ENCODE measurements at places on chromosomes 7 and 10.

DNA sequence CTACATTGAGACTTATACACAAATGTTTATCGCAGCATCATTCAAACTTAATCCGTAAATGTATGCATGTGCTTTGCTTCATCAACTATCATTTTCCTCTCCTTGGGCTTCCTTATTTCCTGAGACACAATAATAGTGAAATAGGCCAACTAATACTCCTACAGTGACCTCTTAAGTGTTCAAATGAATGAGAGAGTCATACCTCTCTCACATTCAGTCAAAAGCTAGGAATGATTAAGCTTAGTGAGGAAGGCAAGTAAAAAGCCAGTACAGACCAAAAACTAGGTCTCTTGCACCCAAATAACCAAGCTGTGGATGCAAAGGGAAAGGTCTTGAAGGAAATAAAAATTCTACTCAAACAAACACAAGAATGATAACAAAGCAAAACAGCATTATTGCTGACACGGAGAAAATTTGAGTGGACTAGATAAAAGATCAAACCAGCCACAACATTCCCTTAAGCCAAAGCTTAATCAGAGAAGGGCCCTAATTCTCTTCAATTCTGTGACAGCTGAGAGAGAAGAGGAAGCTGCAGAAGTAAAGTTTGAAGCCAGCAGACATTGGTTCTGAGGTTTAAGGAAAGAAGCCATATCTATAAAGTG, 72.3 kb downstream of the GLCCI1 start:
- no peak for ATAC-seq

GRCh38 chr10:9239298-9239697, 1184.8 kb downstream of the GATA3 start:
- ATAC-seq, result peak; percentile 87

- no peak for ATAC-seq
Observed at GRCh38 chr10:47109906-47110305, 190.1 kb upstream of the GDF10 start.

DNA sequence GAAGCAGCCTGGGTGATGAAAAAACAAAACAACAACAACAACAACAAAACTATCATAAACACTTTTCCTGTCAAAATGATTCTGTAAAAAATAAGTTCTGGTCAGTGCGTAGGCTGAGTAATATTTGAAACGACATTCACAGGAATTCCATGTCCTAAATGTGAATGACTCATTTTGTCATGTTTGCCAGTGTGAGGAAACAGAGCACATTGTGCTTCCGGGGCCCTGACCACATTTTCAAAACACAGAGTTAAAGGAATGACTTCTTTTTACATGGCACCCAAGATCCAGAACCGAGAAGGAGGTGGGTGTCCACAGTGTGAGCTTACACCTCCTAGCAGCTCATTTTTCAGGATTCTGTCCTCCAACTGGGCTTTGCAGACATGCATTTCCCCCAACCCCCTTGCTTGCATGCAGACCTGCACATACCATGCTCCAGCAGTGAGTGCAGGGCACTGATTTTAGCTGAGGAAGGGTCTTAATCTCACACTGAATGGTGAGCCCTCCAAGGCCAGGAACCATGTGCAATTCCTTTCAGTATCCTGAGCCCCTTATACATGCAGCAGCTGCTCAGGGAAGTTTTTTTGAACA, 3.0 kb downstream of the CLRN3 start:
- peak; percentile 78 for ATAC-seq

- no peak for ATAC-seq
Observed at GRCh38 chr10:102400076-102400475, 4.6 kb downstream of the NFKB2 start.

DNA sequence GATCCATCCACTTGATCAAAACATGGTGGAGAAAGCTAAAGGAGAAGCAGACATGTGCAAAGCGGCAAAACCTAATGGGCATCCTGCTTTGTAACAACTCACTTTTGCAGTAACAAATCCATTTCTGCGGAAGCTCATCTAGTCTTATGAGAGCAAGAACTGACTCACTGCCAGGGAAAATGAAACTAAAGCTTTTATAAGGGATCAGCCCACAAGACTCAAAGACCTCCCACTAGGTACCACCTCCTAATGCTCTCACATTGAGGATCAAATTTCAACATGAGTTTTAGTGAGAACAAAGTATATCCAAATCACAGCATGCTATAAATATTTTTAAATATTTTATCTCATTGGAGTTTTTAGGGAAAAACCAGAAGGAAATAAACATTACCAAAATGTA, 120.1 kb upstream of the GNAI1 start:
- no peak for ATAC-seq

- peak; percentile 99 for ATAC-seq
Observed at GRCh38 chr7:31373337-31374289, 33.1 kb upstream of the NEUROD6 start.

GRCh38 chr10:100008142-100008522, 1.6 kb downstream of the DNMBP start:
- ATAC-seq, result no peak

DNA sequence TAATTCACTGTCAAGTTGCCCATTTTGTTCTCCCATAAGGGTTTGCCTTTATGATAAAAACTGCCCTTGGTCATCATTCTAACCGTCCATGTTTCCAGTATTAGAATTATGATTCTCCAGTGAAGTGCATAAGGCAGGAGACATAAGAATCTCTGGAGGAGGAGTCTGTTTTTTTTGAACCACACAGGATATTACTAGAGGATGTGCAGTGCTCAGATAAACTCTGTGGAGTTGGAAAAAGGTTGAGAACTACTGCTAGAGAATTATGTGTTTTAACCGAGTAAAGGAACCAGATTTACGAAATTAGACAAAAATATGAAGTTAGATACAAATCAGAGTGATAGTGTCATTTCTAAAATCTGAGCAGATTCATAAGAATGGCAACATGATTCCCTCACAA, 40.5 kb downstream of the MDFIC start:
- no peak for ATAC-seq

DNA sequence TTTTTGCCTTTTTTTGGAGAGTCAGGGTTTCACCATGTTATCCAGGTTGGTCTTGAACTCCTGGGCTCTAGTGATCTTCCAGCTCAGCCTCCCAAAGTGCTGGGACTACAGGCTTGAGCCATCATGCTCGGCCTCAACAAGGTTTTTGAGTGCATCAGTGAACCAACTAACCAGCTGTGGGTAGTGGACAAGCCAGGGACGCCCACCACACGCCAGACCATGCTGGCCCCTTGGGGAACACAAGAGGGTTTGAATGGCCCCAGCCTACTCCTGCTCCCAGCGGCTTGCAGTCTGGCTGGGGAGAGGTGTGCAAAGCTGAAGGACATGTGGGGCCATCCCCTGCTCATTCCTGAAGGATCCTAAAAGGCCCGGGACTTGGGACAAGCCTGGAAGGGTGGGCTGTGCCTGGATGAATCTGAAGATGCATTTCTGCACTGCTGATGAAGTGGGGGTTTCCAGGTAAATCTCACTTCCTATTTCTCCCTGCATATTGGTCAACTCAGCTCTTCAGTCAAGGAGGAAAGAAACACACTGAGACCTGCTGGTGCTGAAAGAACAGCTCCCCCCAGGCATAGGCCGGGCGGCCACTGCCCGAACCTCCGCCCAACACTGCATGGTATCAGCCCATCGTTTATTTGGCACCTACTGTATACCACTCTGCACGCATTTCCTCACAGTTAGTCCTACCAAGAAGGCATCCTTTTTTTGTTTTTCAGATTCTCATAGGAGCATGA, 6.9 kb downstream of the MMD2 start:
- ATAC-seq, result peak; percentile 55

GRCh38 chr10:29323367-29323766, 34.5 kb downstream of the LYZL1 start:
- no peak for ATAC-seq

GRCh38 chr7:82413237-82413636, 30.3 kb downstream of the CACNA2D1 start:
- no peak for ATAC-seq

DNA sequence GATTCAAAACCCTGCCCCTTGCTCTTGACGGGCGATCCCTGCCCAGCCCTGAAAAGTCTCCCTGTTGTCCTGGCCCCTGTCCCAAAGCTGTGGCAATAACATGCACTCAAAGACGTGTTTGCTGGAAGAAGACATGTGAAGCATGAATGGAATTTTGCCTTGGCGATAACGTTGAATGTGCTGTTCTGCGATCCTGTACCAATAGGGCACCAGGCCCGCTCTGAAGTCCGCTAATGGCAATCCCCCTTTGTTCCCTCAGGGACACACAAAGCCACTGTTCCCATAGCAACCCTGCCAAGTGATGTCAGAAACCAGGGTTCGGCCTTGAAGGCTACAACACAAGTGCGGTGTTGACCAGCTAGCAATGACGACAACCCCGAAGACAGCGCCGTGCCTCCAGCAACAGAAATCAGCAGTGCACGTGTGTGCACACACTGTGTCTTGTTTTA, 284.6 kb downstream of the KLF6 start:
- no peak for ATAC-seq

- ATAC-seq, result peak; percentile 72
Observed at GRCh38 chr7:16428672-16429071, 7.3 kb upstream of the CRPPA start.

DNA sequence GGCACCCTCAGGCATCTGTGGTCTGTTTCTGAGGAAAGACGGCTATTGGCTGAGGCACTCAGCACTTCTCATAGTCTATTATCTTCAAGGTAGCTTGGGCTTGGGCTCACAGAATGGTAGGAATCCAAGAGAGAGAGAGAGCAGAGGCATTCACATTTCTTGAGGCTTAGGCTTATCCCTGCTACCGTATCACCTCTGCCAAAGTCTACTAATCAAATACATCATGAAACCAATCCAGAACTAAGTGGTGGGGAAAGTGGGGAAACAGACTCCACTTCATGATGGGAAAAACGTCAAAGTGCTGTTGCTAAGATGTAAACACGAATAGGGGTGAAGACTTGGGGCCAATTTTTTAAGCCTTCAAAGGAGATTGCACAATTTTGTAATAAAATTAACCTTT, 271.1 kb upstream of the SEMA3D start:
- ATAC-seq, result no peak

DNA sequence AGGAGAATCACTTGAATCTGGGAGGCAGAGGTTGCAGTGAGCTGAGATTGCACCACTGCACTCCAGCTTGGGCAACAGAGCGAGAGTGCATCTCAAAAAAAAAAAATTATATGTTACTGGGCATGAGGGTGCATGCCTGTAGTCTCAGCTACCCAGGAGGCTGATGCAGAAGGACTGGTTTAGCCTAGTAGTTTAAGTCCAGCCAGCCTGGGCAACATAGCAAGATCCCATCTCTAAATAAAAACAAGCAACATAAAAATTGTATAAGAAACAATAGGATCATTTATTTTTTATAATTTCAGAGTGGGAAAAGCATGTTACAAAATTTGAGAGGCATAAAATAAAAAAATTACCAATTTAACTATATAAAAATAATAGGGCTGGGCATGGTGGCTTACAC, 15.5 kb upstream of the CCAR1 start:
- no peak for ATAC-seq

- ATAC-seq, result no peak
Observed at GRCh38 chr7:73768641-73769480, 1.2 kb downstream of the CLDN3 start.

GRCh38 chr10:46077141-46077554, 31.1 kb upstream of the MSMB start:
- no peak for ATAC-seq

DNA sequence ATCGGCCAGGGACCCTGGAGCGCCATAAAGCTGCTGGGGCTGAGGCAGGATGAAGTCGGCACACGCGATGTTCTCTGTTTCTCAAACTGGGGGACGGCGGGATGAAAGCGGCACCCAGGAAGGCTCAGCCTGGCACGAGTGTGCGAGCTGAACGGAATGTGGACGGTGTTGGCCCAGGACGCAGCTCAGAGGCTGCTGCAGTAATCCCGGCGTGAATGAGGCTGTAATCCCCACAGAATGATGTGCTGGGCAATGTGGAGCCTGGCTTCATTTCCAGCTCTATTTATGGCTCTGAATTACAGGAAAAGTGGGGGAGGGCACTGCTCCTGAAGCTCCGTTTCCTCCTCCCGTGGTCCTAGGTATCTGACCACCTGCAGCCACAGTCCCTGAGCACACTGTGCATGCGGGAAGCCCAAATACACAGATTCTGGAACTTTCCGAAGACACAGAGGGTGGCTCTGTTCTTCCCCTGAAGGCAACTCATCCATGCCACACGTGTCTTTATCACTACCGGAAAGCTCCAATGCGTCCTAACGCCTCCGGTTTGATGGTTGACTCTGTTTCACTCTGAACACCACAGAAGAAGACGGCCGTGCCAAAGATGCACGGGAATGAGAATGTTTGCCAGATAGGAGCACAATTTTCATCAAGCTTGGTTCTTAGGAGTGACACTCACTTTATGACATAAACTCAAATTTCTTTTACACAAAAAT, 37.6 kb downstream of the KLF6 start:
- ATAC-seq, result no peak

GRCh38 chr7:47233996-47234395, 347.9 kb downstream of the TNS3 start:
- ATAC-seq, result no peak

DNA sequence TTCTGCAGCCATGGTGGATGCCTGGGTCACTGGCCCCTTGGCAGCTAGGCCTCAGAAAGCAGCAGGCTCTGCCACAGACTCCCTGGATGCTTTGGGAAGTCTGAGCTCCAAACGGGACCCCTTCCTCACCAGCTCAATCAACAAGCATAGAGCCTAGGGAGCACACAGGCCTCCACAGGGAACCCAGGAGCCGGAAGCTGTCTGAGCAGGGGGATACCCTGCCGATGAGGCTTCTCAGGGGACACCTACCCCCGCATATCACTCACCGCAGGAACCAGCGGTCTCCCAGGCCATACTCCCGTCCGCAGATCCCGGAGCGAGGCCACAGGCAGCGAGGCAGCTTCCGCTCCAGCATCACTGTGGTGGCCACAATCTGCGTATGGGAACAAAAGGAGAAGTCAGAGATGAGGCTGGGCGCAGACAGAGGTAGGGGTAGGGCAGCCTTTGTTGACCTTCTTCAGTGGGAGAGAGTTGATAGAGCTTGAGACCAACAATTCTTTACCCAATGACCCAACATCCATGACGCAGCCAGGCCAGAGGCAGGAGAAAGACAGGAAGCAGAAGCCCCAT, 13.4 kb downstream of the TRPV6 start:
- no peak for ATAC-seq

DNA sequence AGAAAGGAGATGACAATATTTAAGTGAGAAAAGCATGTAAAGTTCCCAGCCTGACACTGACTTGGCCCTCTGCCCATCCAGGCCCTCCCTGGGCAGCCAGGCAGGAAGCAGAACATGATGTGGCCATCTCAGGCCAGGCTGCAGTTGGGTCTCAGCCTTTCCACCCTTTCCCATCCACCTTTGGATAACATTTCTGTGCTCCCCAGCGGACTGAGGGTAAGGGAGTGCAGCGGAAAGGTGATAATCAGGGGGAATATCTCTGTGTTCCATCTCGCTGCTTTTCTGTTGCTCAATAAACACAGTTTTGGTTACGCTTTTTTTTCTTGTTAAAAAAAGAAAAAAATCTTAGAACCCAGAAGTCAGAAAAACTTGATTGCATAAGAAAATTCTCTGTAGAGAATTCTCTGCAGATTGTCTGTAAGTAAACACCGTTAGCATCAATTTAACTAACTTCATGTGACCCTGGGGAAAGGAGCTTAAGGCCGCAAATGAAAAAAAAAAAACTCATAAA, 37.2 kb upstream of the TARP start:
- 0 out of 3 replicates have a peak, but pooled peaks have one; percentile 30 for ATAC-seq
